ENCODE measurements at places on chromosomes 12 and 14. TPM values are rescaled to one million over a fixed set of nuclear protein-coding genes. Genes with fewer than 3 reads are reported as not detected.

The ANKRD33 gene
- not detected for total RNA-seq

The TEX52 gene
- 0.35 TPM for total RNA-seq

The IL26 gene
- total RNA-seq: 1.00 TPM

The PKP2 gene
- not detected for total RNA-seq

The IKZF4 gene
- 15.7 TPM for total RNA-seq

The SLC25A21 gene
- not detected for total RNA-seq

The PTHLH gene
- total RNA-seq: not detected

The OR5AU1 gene
- total RNA-seq: not detected

The NEUROD4 gene
- not detected for total RNA-seq

The TAS2R42 gene
- not detected for total RNA-seq

The HHIPL1 gene
- total RNA-seq: not detected

GRCh38 chr12:3295646-3296408 lies 195.2 kb upstream of the PRMT8 start:
- H3K4me3 ChIP-seq: no peak overlapping the region
- no peaks in the 10 kb centered on the region for H3K36me3 ChIP-seq
- peaks cover 3% of the 10 kb centered on the region for H3K27me3 ChIP-seq

DNA sequence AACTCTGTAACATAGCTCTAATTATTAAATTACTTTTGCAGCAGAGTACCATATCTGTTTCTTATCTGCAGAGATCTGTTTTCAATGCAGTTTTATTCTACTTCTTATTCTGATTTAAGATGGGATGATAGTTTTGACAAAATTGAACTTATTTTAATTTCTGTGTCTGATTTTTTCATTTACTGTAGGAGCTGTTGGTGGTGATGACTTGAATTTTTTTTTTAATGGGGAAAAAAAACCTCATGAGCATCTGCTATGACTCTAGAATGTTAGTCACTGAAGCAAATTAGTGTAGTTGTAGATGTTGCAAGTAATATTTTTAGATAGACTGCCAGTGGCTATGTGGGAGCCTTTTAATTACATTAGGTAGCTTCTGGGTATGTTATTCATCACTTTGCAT lies 23.4 kb downstream of the DNM1L start:
- peaks cover 18% of the 10 kb centered on the region for H3K36me3 ChIP-seq
- peaks cover 28% of the 10 kb centered on the region for H3K4me1 ChIP-seq
- DNase-seq: no peak
- H3K4me3 ChIP-seq: no peak overlapping the region
- no peaks in the 10 kb centered on the region for H3K27me3 ChIP-seq
- H3K27ac ChIP-seq: no peak overlapping the region

GRCh38 chr12:46217541-46218321 lies 51.1 kb downstream of the SLC38A1 start:
- H3K4me1 ChIP-seq: peaks cover 95% of the 10 kb centered on the region
- peak overlapping the region; percentile 72 for H3K4me3 ChIP-seq
- DNase-seq: peak; percentile 83
- H3K27ac ChIP-seq: peak overlapping the region; percentile 97
- peaks cover 87% of the 10 kb centered on the region for H3K36me3 ChIP-seq

DNA sequence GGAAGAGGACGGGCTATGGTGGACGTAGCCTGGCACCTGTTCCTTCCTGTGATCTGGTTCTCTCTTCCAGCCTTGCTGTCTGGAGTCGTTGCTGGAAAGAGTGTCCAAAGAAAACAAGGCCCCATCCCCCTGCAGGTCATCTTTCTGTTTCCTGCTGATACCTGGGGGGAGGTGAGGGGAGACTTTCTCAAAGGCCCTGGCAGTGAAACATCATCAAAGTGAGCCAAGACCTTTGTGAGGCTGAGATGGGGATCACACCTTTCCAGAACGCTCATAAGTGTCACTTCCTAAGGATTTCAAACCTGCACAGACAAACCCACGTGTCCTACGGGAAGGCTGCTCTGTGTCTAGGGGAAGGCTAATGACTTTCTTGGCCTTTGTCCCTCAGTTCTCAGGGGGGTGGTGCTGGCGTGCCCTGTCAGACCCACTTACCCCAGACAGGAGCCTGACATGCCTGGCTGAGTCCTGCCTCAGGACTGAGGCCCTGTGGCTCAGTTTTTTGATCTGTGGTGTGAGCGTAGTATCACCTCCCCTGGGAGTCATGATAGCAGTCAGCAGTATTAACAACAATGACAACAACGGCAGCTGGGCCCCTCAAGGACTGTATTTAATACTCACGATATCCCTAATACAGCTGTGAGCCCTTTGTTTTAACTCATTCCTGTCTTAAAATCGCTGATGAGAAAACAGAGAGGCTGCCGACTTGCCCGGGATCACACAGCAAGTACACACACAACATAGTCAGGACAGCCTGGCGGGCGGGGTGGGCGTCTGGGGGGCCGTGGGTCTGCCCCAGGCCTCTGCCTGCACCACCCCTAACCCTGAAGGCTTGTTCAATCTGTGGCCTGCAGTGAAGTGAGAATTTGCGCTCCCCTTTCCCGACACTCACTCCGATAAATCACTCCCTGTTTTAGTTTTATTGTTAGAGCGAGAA lies 235.2 kb downstream of the SLC41A2 start:
- peaks cover 14% of the 10 kb centered on the region for H3K36me3 ChIP-seq
- peak overlapping the region; percentile 94 for H3K27ac ChIP-seq
- no peak overlapping the region for H3K4me3 ChIP-seq
- DNase-seq: no peak

DNA sequence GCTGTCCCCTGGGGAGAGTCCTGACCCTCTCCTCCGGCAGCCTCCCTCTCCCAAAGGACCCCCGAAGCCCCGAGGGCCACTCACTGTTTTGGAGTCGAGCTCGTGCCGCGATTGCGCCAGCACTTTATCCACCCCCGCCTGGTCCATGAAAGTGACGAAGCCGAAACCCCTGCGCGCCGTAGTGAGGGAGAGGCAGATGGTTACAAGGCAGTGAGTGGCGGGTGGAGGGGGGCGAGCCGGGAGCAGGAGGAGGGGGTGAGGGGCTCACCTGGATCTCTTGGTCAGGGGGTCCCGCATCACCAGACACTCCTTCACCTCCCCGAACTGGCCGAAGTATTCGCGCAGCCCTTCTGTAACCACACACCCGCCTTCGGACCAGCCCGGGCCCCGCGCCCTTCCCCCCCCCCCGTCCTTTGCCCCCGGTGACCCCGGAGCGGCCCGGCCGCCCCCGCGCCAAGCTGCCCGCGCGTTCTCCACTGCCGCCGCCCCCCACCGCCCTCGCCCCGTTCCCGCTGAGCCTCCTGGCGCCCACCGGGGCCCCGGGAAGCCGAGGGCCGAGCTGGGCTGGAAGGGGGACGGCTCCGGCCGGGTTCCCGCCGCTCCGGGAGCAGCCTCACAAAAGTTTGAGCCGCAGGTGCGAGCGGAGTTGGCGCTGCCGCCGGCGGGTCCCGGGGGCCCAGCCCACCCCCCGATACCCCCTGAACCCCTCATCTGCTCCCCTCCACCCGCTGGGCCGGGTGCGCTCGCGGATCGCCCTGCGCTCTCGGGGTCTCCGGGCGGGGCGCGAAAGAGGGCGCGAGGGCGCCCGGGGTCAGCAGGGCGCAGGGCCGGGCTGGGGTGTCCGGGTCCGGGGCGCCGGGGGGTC lies 808 bp downstream of the MSI1 start:
- DNase-seq: no peak
- peaks cover 81% of the 10 kb centered on the region for H3K27me3 ChIP-seq
- no peaks in the 10 kb centered on the region for H3K36me3 ChIP-seq
- H3K4me3 ChIP-seq: no peak overlapping the region
- H3K27ac ChIP-seq: no peak overlapping the region

DNA sequence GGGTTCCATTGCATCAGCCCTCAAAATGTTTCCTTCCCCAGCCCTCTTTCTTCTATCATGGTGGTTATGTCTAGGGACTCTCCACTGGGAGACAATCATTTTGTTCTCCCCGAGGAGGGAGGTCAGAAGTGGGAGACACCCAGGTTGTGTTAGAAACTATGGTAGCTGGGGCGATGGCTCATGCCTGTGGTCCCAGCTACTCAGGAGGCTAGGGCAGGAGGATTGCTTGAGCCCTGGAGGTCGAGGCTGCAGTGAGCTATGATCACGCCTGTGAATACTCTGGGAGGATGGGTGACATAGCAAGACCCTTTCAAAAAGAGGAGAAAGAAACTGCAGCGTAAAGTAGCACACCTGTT lies 13.0 kb upstream of the LRRC23 start:
- no peaks in the 10 kb centered on the region for H3K27me3 ChIP-seq
- DNase-seq: no peak
- peak overlapping the region; percentile 82 for H3K4me3 ChIP-seq
- H3K36me3 ChIP-seq: peaks cover 10% of the 10 kb centered on the region
- peaks cover 29% of the 10 kb centered on the region for H3K4me1 ChIP-seq

GRCh38 chr12:124140944-124141486 lies 153.9 kb upstream of the RFLNA start:
- no peak for DNase-seq
- H3K27ac ChIP-seq: no peak overlapping the region
- no peaks in the 10 kb centered on the region for H3K4me1 ChIP-seq
- H3K36me3 ChIP-seq: no peaks in the 10 kb centered on the region

GRCh38 chr12:6274231-6275221 lies 36.0 kb upstream of the PLEKHG6 start:
- H3K36me3 ChIP-seq: no peaks in the 10 kb centered on the region
- H3K4me3 ChIP-seq: no peak overlapping the region
- H3K27ac ChIP-seq: no peak overlapping the region
- peaks cover 8% of the 10 kb centered on the region for H3K4me1 ChIP-seq

DNA sequence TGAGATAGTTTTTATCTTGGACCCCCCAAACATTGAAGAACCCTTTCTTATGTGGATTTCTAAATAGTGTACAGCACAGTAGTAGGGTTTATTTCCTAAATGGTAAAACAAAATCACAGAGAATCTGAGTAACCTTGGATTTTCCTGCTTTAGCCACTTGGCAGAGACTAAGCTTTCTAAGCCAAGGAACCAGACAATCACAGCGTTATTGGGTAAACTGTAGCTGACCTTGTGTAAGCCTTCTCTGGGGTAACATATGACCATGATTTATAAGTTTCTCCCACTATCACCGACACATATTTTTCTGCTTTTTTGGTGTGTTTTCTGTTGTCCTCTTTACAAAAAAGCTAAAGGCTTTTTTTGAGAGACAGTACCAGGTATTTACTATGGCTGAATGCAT lies 136.3 kb upstream of the PZP start:
- no peak overlapping the region for H3K4me3 ChIP-seq
- peaks cover 33% of the 10 kb centered on the region for H3K4me1 ChIP-seq
- no peaks in the 10 kb centered on the region for H3K27me3 ChIP-seq
- no peaks in the 10 kb centered on the region for H3K36me3 ChIP-seq
- DNase-seq: no peak
- no peak overlapping the region for H3K27ac ChIP-seq

- no peaks in the 10 kb centered on the region for H3K27me3 ChIP-seq
- H3K27ac ChIP-seq: no peak overlapping the region
- no peaks in the 10 kb centered on the region for H3K4me1 ChIP-seq
- DNase-seq: no peak
- H3K4me3 ChIP-seq: no peak overlapping the region
Observed at GRCh38 chr12:1041478-1041877, 50.5 kb downstream of the ERC1 start.

DNA sequence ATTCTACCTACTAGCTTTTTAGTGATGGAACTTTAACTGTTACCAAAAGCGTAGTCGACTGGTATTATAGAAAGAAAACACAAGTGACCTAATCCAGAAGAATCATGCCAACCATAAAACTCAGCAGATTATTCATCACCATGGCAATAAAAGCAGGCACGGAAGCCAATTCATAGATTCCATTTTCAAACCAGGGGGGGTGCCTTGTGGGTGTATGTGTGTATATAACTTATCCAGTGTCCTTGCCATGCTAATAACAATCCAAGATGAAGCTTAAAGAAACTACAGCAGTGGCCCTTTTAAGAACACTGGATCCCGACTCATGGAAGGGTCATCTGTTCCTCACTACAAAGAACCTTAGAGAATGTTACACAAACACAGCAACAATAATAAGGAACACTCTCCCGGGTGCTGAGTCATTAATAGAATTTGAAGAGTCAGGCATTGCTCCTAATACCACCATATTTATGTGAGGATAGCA lies 61.0 kb downstream of the EPS8 start:
- H3K36me3 ChIP-seq: no peaks in the 10 kb centered on the region
- H3K27me3 ChIP-seq: peaks cover 8% of the 10 kb centered on the region
- no peak for DNase-seq
- no peaks in the 10 kb centered on the region for H3K4me1 ChIP-seq

DNA sequence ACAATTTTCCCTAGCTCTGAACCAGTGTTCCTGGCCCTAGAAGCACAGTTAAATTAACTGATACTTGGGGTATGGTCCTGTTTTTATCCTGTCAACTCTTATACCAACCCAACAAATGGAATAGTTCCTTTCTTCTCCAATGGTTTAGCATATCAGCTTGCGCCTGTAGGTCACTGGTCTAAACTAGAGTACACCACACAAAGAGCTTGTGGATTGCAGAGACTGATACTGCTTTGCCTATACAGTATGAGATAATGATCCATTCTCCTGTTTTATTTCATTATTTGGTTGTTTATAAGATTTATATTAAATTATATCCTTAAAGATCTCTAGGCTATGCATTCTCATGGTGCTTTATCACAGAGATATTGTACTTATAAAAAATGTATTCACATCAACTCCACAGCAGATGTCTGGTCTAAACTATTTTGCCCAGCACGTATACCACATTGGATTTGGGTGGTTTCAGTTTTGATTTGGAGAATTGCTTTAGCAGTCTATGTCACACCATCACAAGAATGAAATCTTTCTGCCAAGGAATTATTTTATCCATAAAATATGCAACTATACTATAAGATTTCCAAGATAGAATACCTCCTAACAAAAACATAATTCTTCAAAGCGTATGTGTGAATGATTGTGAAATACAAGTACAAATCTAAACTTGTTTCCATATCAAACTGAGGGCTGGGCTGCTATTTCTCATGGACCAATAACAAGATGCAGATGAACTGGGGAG lies 142.1 kb downstream of the SLC16A7 start:
- no peaks in the 10 kb centered on the region for H3K27me3 ChIP-seq
- H3K4me1 ChIP-seq: peaks cover 11% of the 10 kb centered on the region
- peaks cover 17% of the 10 kb centered on the region for H3K36me3 ChIP-seq
- H3K27ac ChIP-seq: peak overlapping the region; percentile 9
- DNase-seq: no peak
- no peak overlapping the region for H3K4me3 ChIP-seq

- no peak overlapping the region for H3K27ac ChIP-seq
- no peak overlapping the region for H3K4me3 ChIP-seq
- no peaks in the 10 kb centered on the region for H3K4me1 ChIP-seq
- no peaks in the 10 kb centered on the region for H3K36me3 ChIP-seq
- peaks cover 15% of the 10 kb centered on the region for H3K27me3 ChIP-seq
Observed at GRCh38 chr14:60553808-60554207, 44.9 kb downstream of the SIX6 start.

DNA sequence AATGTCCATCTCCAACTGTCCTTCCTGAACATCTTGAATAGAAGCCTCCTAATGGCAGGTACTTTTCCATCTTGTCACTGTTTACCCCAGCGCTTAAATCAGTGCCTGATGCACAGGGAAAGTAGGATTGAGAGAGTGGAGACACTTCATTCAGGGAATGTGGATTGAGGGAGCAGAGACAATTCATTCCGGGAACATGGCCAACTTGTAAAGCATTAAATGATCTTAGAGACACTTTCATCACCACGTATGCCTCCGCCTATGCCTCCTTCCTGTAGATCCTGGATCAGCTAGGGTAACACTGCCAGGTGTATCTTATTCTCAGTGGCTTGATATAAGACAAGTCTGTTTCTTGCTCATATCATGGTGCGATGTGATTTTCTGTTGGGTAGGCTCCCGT lies 67.6 kb upstream of the CSRP2 start:
- peaks cover 15% of the 10 kb centered on the region for H3K27me3 ChIP-seq
- H3K4me3 ChIP-seq: no peak overlapping the region
- H3K27ac ChIP-seq: no peak overlapping the region
- no peaks in the 10 kb centered on the region for H3K36me3 ChIP-seq

Data from activated CD4-positive, alpha-beta T cell treated with anti-CD3 and anti-CD28 coated beads, Interleukin-2, amount 10 ng/mL, durations not matched to agents 7 days and 5 days (primary cell).